ENCODE measurements at places on chromosomes 7 and 10.
A peak's percentile ranks its signal among the peaks of the same experiment; 100 is the strongest.

- no peak for DNase-seq
These were observed 159.5 kb upstream of the ZNF32 start for GRCh38 chr10:43808136-43808535.

DNA sequence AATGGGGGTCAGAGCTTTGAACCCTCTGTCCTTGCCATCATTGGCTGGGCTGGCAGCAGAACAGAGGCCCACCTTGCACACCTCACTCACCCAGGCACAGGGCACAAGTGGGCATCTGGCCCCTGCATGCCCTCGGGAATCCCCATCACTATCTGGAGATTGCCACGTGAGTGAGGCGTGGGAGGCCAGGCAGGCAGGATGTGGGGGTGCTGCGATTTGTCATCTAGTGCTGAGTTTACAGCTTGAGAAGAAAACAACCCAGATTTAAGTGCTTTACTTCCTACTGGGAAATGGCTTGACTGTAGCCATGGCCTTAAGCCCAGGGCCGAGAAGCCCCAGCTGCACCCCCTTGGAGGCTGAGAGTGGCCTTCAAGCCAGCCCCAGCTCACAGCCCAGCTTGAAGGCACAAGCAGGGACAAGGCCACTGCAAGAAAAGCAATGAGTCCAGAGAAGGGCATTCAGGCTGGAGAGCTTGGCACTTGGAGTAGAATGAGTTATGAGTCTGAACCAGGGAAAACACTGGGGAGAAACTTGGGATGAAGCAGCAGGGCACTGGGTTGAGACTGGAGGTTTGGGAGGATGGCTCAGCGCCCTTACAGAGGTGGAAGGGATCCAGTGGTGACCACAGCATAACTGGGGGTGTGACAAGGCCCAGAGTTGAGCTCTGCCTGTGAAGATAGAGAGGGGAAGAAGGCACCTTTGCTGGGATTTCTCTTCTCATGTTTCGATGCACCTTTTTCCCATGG, 123.0 kb downstream of the CXCL12 start:
- DNase-seq = peak; percentile 38

GRCh38 chr7:68408873-68409272, 1189.4 kb upstream of the AUTS2 start:
- DNase-seq = no peak

GRCh38 chr10:72764151-72764550, 72.2 kb downstream of the MCU start:
- no peak for DNase-seq

GRCh38 chr7:120480472-120480871, 207.5 kb downstream of the KCND2 start:
- DNase-seq = no peak

GRCh38 chr10:72365106-72365895, 10.6 kb upstream of the DNAJB12 start:
- no peak for DNase-seq

DNA sequence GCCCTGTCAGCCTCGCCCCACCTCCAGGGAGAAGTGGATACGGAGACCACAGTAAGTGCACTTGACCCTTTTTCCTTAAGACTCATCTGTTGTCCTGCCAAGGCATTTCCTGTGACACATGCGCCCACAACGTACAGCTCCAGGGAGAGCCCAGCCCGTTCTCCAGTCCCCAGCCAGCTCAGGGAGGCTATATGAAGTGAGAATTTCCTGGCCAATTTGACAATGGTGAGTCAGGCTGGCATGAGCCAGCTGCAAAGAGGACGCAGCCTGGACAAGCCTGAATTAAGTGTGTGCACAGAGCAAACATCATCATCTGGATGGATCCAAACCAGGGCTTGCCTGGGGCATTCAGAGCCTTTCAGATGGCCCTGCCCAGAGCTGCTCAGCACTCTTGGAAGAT, 244.8 kb downstream of the KCNMA1 start:
- no peak for DNase-seq
